ENCODE measurements at places on chromosomes 12 and 14. TPM values are rescaled to one million over a fixed set of nuclear protein-coding genes. Genes with fewer than 3 reads are reported as not detected.
A peak's percentile ranks its signal among the peaks of the same experiment; 100 is the strongest.

NANOG gene
- not detected for total RNA-seq

SRRM4 gene
- total RNA-seq: under 0.01 TPM

GPR84 gene
- not detected for total RNA-seq

BMAL2 gene
- total RNA-seq: 137 TPM

CIDEB gene
- not detected for total RNA-seq

- DNase-seq: peak; percentile 60
These were observed 76.8 kb downstream of the HSD17B6 start for GRCh38 chr12:56839915-56840325.

- no peak for DNase-seq
These were observed 7.7 kb upstream of the PLEKHG7 start for GRCh38 chr12:92695056-92695455.

DNA sequence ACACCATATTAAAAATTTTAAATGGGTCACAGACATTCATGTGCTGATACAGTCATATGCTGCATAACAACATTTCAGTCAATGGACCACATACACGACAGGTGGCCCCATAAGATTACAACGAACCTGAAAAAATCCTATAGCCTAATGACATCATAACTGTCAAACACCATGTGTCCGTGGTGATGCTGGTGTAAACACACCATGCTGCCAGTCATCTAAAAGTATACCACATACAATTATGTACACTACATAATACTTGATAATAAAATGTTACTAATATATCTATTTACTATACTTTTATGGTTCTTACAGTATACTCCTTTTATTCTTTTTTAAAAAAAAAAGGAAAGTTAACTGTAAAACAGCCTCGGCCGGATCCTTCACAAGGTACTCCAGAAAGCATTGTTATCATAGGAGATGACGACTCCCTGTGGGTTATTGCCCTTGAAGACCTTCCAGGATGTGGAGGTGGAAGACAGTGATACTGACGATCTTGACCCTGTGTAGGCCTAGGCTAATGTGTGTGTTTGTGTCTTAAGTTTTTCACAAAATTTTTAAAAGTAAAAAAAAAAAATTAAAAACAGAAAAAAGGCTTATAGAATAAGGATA lies 5.0 kb upstream of the TDG start:
- peak; percentile 49 for DNase-seq

DNA sequence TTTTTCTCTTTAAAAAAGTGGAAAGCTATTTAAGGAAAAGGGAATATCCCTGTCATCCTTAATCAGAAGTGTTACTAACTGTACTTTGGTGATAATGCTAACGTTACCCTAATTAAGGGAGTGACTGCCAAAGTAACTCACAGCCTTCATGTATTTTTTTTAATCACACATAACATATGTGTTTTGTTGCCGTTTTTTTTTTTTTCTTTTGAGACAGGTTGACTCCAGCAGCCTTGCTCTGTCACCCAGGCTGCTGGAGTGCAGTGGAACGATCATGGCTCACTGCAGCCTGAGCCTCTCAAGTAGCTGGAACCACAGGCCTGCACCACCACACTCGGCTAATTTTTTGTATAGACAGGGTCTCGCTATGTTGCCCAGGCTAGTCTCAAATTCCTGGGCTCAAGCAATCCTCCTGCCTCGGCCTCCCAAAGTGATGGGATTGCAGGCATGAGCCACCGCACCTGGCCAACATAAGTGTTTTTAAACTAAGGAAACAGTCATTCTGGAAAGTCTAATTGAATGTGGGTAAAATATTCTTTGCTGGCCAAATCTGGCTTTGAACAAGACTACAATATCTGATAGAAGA lies 56.5 kb downstream of the HECTD4 start:
- DNase-seq: no peak

GRCh38 chr14:34340025-34340625 lies 121.9 kb downstream of the SPTSSA start:
- DNase-seq: peak; percentile 16

DNA sequence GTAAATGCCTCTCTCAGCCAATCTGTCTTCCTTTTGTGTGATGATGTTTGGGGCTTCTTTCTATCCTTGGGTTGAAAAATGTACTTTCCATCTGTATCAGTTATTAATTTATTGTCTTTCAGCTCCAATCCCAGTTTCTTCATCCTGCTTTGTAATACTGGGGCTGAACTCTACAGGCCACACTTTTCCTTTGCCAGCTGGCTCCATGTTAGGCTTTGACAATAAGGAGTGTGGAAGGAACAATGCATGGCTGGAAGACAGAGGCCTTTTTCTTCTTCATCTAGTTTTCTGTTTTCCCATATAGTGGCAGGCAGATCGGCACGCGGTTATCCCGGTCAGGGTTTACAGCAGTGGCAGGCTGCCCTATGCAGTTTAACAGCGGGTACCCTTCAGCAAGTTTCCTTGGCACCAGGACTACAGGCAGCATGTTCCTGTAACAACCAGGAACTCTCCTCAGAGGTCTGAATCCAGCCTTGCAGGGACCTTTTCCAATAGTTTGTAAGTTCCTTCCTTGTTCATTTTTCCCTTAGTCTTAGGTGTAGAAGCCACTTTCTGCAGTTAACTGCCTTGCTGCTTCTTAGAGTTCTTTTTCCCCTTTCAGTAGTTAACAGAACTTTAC lies 38.5 kb upstream of the CRACR2A start:
- no peak for DNase-seq

- no peak for DNase-seq
These were observed 155.7 kb upstream of the LRIG3 start for GRCh38 chr12:59075968-59076490.

GRCh38 chr14:90858511-90858910 lies 42.3 kb upstream of the TTC7B start:
- DNase-seq: no peak

Measured in PC-3 (cell line).